MV-4-11 (cell line): ENCODE measurements at places on chromosomes 2 and 18.

GRCh38 chr2:174217869-174218268 is 30.5 kb downstream of the OLA1 start:
- DNase-seq = no peak

DNA sequence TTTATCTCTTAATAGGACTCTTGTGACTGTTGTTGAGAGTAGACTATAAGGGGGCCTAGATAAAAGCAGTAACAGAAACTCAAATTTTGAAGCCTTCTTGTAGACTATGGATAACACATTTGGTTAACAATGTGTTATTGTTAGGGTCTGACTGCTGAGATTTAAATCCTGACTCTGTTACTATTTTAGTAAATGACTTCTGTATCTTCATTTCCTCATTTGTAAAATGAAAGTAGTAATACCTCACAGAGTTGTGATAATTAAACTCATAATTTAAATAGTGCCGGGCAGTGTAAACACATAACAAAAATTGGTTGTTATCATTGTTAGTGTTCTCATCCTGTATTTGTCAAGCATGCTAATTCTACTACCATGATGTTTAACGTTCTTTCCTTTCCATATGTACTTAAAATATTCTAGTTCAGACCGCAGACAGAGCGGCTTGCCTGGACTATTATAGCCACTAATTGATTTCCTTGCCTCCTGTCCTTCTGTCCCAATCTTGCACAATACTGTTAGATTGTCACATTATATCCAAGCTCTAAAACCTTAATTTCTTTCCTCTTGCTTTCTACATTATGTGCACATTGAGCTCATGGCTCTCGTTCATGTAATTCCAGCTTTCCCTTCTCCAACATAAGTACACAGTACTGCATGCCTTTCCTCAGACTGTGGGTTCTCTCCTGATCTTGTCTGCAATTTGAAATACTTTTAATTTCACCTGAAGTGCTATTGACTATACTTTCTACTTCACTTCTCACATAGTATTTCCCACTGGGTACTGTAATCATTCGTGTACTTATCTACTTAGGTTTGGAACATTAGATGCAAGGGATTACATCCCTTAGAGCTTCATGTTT is 48.4 kb downstream of the RBBP8 start:
- DNase-seq = no peak

- no peak for DNase-seq
Measured at GRCh38 chr2:195622966-195623365, 34.1 kb upstream of the SLC39A10 start.

DNA sequence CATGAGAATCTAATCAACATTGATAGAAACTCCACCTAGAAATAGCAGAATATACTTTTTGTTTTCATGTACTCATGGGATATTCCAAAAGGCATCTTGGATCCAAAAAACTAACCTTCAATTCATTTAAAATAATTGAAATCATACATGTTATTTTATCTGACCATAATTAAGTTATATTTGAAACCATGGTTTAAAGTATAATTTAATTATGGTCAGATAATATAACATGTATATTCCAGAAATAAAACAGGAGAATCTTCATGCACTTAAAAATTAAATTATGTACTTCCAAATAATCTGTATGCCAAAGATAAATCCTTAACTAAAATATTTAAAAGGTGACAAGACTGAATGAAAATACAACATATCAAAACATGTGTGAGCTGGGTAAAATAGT is 651.3 kb upstream of the LINC00305 start:
- no peak for DNase-seq

DNA sequence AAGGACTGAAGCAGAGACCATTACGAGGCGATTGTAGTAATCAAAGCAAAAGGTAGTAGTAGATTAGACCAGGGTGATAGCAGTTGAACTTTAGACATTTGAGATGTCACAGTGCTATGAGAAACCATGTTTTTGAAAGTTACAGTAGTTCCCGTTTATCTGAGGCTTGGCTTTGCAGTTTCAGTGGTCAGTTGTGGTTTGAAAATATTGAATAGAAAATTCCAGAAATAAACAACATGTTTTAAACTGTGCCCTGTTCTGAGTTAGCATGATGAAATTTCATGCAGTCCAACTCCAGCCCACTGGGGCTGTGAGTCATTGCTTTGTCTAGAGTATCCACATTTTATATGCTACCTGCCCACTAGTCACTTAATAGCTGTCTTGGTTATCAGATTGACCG is 47.5 kb downstream of the ZNF638 start:
- DNase-seq = peak; percentile 79
